ENCODE measurements at places on chromosomes 1 and 21.

- DNase-seq, result no peak
These were observed 4.1 kb downstream of the UQCRHL start for GRCh38 chr1:15803380-15803779.

DNA sequence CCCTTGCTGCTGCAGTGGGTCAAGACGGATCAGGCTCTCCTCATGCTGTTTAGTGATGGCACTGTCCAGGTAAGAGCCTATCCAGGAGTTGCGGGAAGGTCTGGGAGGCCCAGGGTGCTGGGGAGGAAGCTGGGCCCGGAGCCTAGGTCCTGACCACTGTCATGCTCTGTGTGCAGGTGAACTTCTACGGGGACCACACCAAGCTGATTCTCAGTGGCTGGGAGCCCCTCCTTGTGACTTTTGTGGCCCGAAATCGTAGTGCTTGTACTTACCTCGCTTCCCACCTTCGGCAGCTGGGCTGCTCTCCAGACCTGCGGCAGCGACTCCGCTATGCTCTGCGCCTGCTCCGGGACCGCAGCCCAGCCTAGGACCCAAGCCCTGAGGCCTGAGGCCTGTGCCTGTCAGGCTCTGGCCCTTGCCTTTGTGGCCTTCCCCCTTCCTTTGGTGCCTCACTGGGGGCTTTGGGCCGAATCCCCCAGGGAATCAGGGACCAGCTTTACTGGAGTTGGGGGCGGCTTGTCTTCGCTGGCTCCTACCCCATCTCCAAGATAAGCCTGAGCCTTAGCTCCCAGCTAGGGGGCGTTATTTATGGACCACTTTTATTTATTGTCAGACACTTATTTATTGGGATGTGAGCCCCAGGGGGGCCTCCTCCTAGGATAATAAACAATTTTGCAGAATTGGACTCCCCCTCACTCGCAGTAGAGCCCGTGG, 1.7 kb downstream of the DYNLT4 start:
- DNase-seq, result no peak

DNA sequence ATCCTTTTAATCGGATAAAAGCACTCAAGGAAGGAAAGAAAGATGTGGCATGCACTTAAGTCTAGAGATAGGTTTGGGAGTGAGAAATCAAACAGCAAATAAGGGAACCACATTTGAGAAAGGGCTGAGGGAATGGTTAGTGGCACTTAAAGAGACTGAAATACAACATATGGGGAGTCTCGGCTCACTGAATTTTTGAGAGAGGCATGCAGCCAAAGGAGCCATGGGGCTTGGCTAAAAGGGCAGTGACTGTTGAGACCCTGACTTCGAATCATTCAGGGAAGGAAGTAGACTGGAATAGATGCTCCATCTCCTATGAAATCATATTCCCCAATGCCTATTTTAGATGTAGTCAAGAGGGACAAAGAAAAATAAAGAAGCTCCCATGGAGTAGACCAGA, 58.3 kb upstream of the HAO2 start:
- DNase-seq, result peak; percentile 80

GRCh38 chr1:99672038-99672437, 26.1 kb downstream of the PALMD start:
- DNase-seq, result no peak

DNA sequence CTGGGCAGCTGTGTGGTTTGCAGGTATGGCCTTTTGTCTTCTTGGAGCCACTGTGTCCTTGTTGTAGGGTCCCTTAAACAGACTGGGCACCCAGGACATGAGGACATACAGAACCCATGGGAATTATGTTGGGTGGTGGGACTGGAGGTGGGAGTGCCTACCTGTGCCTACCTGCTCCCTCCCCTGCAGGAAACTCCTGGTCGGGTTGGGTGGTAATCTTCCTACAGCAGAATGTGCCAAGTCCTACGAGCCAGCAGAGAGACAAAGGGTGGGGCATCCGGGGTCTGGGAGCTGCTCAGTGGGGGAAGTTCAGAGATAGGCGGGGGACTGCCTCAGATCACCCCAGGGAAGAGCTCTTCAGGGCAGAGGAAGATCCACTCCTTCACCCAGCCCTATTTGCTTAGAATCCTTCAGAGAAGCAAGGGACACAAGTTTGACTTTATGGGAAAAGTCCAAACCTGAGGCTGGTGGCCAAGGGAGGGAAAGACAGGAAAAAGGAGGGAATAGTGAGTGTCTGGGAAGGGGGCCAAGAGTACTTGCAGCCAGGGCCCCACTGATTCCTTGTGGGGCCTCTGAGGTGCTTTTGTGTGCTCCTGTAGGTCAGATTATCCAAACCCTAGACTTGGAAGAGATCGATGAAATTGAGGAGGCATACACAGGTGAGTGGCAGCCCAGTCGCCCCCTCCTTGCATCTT, 58.3 kb downstream of the KIF21B start:
- no peak for DNase-seq

- peak; percentile 95 for DNase-seq
These were observed 29.9 kb upstream of the IGSF21 start for GRCh38 chr1:18077657-18078215.

DNA sequence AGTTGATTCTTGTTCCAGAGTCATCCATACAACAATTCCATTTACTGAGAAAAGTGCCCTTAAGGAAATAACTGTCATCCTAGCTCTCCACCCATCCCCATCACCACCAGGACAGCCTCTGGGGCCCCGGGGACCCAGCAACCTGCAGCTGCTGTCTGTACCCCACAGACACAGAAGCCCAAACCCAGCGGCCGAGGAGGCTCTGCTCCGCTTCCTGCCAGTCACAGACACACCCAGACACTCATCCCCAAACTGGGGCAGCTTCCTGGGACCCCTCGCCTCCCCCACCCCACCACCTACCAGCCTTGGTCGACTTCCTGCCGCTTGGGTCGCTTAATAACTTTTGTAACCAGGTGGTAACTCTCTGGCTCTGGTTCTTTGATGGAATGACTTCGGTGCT, 121.6 kb upstream of the SLC25A33 start:
- DNase-seq, result no peak

- DNase-seq, result no peak
These were observed 96.4 kb downstream of the OBSCN start for GRCh38 chr1:228304225-228304624.

DNA sequence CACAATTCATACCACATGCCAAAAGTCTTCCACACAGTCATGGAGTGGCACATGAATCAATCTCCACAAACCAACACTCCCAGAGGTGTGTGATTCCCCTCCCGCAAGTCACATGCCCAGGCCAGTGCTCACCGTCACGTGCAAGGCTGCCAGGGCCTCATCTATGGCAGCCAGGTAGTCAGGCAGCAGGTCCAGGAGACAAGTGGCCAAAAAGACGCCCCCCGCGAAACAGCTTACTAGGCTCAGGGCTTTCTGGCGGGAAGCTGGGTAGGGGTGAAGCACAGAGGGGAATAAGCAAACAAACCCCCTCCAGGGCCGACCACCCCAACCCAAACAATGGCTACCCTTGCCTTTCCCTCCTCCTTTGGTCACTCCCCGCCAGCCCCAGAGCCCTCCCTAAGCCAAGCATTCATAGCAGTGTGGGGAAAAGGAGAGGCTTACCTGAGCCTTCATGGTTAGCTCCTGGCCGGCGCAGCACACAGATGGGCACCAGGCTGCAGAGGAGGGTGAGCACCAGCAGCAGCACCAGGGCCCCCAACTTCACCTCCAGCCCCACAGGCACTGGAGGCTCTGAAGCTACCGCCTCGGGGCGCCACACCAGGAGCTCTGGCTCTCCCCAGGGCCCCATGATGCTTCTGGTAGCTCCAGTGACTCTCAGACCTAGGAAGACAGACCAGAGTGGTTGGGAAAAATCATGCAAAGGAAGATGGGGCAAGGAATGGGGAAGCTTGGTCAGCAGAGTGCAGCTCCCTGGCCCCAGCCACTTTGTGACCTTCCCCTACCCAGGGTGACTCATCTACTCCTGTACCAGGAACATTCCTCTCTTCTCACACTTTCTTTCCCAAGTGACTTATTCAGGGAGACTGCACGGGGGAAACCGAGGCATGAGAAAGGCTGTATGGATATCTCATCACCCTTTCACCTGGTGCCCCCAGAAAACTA, 978 bp downstream of the SLC39A1 start:
- DNase-seq, result no peak

GRCh38 chr1:48777219-48777895, 666 bp upstream of the BEND5 start:
- DNase-seq, result no peak

DNA sequence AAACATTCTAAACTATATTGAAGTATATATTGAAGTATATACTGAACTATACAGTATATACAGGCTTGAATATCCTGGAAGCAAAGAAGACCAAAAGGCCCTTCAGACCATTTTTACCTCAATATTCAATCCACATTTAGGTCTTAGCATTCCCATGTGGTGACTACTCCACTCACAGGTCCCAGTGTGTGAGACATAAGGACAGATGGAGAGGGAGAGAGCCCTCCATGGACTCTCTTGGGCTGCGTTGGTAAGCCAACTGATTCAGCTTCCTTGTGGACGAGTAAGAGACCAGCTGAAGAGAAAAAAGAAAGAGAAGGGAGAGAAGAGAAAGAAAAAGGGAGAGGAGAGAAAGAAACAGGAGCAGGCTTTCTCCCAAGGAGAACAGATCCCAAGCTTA, 37.3 kb upstream of the ZRANB2 start:
- DNase-seq, result no peak

- DNase-seq, result no peak
These were observed 16.4 kb downstream of the BSND start for GRCh38 chr1:55015123-55015522.

DNA sequence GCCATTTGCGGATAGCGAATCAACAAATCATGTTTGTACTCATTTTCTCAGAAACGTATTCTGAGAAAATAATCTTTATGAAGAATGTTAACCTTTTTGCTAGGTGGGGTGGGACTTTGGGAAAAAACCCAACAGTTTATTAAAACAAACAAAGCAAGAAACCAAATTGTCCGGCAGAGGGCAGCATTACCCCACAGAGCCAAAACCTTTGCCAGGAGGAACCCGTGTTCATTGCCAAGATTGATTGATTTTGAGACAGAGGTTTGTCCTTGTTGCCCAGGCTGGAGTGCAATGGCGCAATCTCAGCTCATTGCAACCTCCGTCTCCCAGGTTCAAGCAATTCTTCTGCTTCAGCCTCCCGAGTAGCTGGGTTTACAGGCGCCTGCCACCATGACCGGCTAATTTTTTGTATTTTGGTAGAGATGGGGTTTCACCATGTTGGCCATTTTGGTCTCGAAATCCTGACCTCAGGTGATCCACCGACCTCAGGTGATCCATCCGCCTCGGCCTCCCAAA, 70.8 kb upstream of the RHOU start:
- peak; percentile 56 for DNase-seq

DNA sequence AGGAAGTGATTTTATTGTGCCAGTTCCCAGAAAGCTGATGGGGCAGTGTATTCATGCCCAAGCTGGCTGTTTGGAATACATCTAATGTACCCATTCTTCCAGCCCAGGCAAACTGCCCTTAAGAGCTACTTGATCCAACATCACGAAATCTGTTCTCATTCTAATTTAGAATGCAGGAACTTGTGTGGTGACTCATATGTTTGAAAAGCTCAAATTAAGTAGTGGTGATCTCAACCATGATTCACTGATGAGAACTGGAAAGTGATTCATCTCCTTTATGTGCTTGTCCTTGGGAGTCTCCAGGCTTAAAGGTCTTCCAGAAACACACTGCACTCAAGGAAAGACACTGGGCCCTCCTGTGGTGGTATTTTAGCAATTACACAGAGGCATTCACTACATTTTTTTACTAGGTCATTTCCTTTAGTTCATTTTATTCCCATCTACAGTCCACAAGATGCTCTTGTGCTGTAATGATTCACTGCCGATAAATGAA, 65.4 kb downstream of the RPE65 start:
- no peak for DNase-seq

- DNase-seq, result no peak
These were observed 20.2 kb downstream of the COLGALT2 start for GRCh38 chr1:184017306-184017705.

DNA sequence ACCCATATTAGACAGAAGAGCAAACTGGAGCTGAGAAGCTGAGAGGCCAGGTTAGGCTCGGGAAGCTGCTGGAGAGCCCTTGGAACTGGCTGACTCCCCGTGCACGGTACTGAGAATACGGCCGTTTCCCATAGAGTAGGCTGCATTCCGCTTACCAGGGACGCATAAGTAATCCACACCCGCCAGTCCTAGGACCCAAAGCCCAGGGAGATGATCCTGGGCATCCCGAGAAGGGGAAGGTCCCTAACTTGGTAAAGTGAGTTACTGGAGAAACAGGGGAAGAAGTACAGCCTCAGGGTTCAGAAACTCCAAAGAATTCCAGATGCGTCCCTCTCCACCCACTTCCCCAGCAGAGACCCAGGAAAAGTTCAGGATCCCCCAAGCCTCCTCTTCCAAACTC, 1.3 kb downstream of the LRRC38 start:
- no peak for DNase-seq

DNA sequence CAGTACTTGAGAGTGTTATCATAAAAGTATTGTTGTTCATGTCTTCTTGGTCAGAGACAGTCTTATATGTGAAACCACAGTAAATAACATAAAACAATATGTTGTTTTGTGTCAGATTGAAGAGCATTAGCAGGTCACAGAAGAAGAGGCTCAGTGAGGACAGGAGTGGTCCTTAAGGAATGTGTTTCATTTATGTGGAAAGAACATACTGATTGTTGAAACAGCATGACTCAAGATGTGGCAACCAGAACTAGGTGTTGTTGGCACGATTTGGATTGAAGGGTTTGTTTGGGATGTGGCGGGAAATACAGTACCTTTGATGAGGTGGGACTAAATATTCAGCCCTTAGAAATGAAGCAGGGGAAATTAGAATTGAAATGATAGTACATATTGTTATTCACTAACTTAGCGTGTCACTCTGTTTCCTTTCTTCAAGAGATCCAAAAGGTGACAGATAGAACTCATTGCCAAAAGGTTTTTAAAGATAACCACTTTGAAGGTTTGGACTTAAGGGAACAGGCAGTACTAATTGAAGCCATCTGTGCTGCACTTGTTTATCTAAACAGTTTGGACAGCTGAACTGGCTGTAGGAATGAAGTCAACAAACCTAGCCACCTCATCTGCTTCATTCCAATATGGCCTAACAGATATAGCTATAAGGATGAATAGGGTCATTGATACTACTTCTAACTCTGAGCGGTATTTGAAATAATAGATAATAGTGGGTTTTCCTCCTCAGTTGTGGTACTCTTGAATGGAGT, 14.4 kb downstream of the RALGPS2 start:
- no peak for DNase-seq

GRCh38 chr1:168613691-168614231, 37.4 kb downstream of the XCL1 start:
- DNase-seq, result peak; percentile 87

- no peak for DNase-seq
These were observed 17.4 kb downstream of the C1QB start for GRCh38 chr1:22670352-22670975.

DNA sequence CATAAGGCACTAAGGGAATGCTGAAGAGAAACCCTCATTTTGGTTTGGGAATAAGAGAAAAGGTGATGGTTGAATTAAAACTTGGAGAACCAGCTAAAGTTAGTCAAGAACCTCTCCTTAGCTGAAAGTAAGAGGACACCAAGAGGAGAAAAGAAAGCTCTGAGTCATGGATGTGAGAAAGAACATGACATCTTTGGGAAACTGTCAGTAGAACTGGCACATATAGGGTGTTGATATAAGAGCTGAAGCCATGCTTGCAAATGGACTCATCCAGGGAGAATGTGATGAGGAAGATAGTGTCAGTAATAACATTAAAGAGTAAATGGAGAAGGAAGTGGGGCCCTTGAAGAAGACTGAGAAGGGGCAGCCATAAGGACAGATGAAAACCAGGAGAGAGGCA, 54.3 kb downstream of the LRRC8C start:
- no peak for DNase-seq
